Midbrain (tissue), 1 donor: ENCODE measurements at places on chromosomes 5 and 9.

- no peak for DNase-seq
Observed at GRCh38 chr9:125477089-125477544, 215.5 kb downstream of the GAPVD1 start.

GRCh38 chr5:176389135-176390123 is 878 bp downstream of the HIGD2A start:
- peak; percentile 60 for DNase-seq

- no peak for DNase-seq
Observed at GRCh38 chr9:124784509-124784908, 7.6 kb downstream of the OLFML2A start.

DNA sequence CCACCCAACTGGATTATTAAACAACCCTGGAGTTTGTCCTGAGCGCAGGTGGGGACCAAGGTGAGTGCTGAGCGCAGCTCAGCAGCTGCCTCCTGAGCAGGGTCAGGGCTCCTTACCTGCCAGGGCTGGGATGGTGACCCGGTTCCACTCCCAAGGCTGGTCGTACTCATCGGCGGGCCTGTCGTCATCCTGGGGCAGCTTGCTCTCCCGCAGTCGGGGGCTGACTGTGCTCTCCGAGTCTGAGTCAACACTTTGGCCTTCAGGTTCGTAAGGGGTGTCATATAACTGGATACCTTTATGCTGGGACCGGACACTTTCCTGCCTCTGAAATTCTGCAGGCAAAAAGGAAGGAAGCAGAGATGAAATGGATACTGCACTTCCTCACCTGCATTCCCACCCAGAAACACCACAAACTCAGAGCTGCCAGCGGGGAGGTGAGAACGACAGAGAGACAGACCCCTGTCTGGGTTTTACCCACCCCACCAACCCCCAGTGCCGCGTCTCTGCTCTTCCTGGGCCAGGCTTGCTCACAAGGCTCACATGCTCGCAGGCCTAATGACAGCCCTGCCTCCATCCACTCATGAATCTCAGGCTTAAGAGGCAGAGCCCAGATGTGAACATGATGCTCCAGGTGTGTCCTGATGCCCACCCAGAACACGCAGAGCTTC is 70.7 kb upstream of the SLC25A51 start:
- no peak for DNase-seq

GRCh38 chr9:137606005-137606621 is 627 bp downstream of the ARRDC1 start:
- no peak for DNase-seq

- no peak for DNase-seq
Observed at GRCh38 chr5:146682899-146683532, 167.0 kb upstream of the GPR151 start.

DNA sequence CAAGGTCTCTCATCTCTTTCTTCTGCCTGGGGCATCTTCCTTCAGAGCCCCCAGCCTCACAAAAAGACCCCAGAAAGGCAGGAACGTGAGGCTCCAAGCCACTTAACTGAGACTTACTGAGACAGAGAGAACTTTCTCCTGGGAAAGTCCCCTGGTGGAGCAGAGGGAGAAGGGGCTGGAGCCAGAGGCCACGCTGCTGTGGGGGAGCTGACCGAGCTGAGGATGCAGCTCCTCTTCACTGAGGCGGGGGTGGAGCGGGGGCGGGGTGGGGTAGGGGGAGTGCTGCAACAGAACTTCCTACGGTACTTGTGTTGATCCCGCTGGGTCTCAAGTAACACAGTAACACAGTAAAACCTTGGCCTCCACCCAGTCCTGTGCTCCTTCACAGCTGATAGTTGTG is 204.0 kb downstream of the FSTL4 start:
- no peak for DNase-seq

DNA sequence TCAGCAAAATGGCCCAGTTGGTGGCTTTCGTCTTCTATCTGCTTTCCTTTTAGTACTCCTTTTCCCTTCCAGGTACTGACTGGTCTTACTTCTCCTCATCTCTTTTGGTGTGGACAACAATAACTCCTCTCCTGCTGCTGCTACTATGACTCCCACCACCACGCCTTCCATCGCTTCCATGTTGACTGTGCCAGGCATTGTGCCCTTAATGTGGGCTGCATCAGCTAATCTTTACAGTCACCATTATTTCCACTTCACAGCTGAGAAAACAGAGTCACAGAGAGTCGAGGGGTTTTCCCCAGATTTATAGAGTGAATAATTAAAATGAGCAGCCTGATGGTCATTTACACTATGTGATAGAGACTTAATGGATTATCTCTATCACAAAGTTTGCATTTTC is 184.9 kb upstream of the IL12B start:
- no peak for DNase-seq

GRCh38 chr5:41087461-41087860 is 16.3 kb upstream of the MROH2B start:
- no peak for DNase-seq

DNA sequence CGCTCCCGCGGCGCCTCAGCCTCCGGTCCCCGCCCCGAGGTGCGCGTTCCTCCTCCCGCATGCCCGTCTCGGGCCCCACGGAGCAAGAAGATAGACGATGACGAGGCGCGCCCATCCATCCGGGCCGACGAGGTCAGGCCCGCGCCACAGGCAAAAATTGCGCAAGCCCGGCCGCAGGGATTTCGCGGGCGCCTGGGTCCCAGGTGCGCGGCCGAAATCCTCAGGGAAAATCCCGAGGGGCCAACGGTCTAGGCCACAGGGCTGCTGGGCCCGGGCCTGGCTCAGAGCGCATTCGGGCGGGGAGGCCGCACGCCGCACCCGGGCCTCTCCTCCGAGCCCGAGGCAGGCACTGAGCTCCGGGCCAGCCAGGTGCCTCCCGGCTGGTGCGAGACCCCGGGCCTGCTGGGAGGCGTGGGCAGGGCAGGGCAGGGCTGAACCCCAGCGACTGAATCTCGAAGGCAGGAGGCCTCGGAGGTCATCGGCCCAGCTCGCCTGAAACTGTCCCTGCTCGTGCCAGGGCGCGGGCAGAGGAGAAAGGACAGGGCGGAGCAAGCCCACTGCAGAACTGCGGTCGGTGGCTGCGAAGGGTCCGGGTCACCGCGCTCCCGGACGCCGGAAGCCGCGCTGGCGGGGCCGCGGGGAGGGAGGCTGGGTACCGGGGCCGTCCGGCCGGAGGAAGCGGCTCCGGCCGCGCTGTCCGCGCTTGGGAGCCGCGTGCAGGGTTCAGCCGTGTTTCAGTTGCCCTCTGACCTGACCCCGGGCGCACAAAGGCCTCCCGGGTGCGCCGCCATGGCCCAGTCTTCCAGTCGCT is 66.8 kb downstream of the FOXD1 start:
- DNase-seq, result no peak

DNA sequence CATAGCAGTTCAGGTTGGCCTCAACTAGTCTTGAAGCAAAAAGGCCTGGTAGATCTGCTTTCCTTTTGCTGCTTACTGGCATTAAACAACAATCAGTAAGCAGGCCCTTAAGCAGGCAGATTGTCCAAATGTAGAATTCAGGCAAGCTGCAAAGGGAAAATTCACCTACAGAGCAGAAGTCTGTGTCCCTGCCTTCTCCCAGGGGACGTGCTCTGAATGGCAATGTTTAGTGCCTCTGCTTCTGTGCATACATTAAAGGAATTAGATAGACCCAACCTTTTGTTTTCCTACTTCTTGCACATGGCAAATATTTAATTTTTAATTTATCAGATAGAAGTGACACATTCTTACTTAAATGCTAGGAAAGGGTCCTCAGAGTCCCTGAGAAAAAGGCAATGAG is 328.8 kb upstream of the PIK3R1 start:
- no peak for DNase-seq

- DNase-seq, result no peak
Observed at GRCh38 chr5:6791031-6791430, 77.8 kb downstream of the TENT4A start.

- no peak for DNase-seq
Observed at GRCh38 chr9:89022001-89022759, 30.9 kb downstream of the S1PR3 start.

DNA sequence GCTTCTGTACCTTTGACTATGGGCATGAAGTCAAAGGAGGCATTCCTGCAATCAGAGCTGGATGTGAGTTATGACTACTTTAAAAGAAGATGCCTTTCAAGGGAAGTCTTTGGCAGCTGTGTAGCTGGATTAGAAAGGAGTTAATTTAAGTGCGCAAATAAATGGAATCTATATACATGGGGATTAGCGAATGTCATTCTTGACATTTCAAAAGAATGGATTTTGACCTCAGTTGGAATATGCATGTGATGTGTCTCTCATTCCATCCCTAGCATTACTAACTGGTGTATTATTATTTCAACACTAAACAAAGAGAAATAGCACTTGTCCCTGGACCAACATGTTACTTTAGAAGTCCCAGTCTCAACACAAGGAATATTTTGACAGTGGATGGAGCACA is 359.6 kb upstream of the SLC24A2 start:
- DNase-seq, result no peak

DNA sequence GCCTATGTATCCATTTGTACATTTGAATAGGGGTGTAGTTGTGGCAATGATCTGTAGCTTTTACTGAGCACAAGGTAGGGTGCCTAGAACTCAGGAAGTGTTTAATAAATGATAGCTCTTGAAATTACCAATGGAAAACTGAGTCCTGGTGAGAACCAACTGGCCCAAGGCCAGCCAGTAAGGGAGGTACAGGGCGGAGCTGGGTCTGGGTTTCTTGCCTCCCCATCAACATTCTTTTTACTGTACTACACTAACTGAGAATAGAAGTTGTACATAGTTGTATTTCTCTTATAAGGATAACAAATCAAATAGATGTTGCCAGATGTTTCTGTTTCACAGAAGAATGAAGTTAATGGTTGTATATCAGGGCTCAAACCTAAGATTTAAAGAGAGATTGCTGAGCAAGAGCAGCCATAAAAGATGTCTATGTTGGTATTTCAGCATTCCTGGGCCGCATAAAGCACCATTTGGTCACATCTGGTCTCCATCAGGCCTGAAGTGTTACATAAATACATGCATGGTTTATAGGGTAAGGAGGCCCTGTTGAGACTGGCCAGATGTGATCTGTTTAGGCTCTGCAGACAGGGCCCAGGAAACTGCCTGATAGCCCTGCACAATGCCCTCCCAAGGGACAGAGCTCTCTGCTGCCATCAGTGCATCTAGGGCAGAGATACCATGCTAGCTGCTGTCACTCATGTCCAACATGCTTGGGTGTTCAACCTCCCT is 210.5 kb downstream of the NXNL2 start:
- DNase-seq, result no peak

GRCh38 chr9:117733465-117733864 is 29.3 kb downstream of the TLR4 start:
- no peak for DNase-seq

GRCh38 chr5:150195736-150196485 is 6.0 kb downstream of the SLC6A7 start:
- DNase-seq, result no peak

- DNase-seq, result no peak
Observed at GRCh38 chr5:21807953-21808352, 1045.2 kb downstream of the CDH12 start.

DNA sequence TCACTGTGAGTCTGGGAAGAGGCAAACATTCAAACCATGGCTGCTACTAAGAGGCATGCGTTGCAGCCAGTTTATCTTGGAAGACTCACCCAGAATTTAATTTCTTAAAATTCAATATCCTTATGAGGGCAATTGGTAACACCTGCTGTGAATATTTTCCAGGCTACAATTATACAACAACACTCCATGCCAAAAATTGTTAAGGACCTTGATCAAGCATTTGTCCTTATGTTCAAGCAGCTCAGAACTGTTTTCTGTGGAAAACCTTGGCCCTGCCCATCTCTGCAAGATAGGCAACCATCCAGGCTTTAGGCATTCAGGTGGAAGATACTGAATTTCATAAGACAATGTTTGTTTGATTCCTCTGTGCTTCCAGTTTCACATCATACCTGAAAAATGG is 327.8 kb downstream of the FBXL7 start:
- DNase-seq, result no peak

DNA sequence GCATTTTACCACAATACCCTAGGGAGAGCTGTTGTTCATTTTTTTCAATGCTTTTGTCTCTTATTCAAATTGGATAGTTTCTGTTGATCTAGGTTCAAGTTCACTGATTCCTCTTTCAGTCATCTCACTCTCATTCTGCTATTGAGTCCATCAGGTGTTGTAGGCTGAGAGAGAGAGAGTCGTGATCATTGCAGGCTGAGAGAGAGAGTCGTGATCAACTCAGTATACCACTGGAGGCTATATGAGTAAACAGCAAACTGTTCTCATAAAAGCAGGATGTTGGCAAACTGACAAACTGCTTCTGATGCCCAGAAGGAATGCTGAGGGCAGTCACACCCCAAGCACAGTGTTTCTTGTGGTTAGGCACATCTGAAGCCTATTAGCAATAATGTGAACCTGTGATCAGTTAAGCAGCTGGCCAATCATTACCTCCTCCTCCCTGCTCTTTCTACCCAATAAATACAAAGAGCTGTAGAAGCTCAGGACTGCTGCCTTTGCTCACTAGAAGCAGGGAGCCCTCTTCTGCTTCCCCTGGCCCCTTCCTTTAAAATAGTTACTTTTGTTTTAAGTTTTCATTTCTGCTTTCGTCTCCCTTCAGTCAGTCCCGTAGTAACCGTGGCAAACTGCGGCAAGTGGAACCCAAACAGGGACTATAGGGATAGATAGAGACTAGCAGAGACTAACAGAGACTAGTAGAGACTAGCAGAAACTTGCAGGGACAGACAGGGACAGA is 476.1 kb upstream of the ACO1 start:
- no peak for DNase-seq
